RPMI8226 (cell line): ENCODE measurements at places on chromosomes 2 and 18.
A peak's percentile ranks its signal among the peaks of the same experiment; 100 is the strongest.

DNA sequence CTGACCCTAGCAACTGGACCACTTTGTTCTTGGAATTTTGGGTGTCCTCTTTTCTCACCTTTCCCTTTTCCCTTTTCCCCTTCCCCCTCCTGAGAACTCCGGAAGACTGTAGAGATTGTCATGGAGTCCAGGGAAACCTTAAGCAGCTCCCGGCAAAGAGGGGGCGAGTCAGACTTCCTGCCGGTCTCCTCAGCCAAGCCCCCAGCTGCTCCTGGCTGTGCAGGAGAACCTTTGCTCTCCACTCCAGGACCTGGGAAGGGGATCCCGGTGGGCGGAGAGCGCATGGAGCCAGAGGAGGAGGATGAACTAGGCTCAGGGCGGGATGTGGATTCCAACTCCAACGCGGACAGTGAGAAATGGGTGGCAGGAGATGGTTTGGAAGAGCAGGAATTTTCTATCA is 20.5 kb downstream of the SETBP1 start:
- no peak for DNase-seq

- no peak for DNase-seq
Measured at GRCh38 chr2:65380255-65380654, 52.1 kb downstream of the SPRED2 start.

GRCh38 chr2:200862532-200863000 is 1.9 kb downstream of the CLK1 start:
- DNase-seq: peak; percentile 55

GRCh38 chr2:110802208-110802932 is 70.0 kb downstream of the ACOXL start:
- no peak for DNase-seq

DNA sequence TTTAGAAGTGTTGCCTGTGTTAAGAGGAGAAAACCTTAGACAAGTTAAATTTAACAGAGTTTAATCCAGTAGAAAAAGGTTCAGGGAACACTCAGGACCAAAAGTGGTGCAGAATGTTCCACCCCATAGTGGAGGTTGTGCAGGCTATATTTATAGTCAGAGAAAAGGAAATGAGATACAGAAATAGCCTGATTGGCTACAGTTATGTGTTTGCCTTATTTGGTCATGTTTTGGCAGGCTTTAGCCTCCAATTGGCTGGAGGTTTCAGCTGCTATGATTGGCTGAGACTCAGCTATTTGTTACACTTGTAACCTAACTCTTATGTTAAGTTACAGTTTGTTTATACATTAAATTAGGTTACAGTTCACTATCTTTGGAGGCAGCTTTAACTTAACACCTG is 4.2 kb downstream of the STAMBP start:
- DNase-seq: no peak

- DNase-seq: no peak
Measured at GRCh38 chr2:121591199-121591598, 58.1 kb downstream of the CLASP1 start.

DNA sequence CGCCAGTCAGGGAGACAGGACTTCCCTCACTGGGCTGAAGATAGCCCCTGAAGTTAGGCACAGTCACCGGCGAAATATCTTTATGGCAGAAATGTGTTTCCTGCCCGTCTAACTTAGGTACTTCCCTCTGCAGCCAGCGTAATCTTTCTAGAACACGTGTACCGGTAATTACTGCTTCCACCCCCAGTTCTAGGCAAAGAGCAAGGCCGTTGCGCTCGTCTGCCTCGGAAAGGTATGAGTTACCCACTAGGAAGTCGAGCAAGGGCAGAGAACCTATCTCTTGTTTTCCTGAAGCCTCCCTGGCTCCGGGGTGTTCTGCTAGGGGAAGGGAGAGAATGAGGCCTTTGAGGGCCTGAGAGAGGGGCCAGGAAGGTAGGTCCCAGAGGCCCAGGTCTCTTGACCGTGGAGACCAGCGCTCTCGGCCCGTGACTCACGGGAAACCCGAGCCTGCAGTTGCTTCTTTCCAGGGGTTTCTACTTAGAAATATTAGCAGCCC is 70.0 kb downstream of the TWSG1 start:
- DNase-seq: no peak
